ENCODE measurements at places on chromosomes 5 and 9. TPM values are rescaled to one million over a fixed set of nuclear protein-coding genes. Genes with fewer than 3 reads are reported as not detected.

JAKMIP2 gene
- total RNA-seq, result not detected

- no peak for DNase-seq
Observed at GRCh38 chr5:15222156-15222555, 277.8 kb upstream of the FBXL7 start.

GRCh38 chr9:33293782-33294181, 3.5 kb downstream of the NFX1 start:
- no peak for DNase-seq

GRCh38 chr9:108756746-108757490, 98.9 kb downstream of the ACTL7B start:
- DNase-seq, result no peak

DNA sequence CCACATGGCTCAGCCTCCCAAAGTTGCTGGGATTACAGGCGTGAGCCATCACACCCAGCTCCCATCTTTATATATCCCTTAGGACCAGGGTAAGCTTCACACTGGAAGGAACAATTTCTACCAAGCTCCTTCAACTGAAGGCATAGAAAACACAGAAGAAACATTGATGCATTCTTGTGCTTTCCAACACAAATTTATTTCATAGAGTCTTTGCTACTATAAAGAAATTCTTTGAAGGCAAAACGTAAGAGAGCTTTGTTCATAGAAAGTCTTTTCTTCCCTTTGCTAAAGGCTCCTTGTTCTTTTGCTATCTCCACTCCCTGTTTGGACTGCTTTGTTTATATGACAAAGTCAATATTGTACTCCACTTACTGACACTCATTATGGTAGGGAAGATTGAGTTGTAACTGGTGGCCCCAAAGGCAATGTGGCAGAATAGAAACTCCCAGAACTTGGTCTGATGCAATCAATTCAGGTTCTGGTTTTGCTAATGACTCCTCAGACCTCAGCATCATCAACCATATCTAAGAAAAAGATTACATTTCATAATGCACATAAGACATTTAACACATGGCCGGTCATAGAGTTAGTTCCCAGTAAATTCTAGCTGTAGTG, 97.4 kb upstream of the CLINT1 start:
- DNase-seq, result no peak

DNA sequence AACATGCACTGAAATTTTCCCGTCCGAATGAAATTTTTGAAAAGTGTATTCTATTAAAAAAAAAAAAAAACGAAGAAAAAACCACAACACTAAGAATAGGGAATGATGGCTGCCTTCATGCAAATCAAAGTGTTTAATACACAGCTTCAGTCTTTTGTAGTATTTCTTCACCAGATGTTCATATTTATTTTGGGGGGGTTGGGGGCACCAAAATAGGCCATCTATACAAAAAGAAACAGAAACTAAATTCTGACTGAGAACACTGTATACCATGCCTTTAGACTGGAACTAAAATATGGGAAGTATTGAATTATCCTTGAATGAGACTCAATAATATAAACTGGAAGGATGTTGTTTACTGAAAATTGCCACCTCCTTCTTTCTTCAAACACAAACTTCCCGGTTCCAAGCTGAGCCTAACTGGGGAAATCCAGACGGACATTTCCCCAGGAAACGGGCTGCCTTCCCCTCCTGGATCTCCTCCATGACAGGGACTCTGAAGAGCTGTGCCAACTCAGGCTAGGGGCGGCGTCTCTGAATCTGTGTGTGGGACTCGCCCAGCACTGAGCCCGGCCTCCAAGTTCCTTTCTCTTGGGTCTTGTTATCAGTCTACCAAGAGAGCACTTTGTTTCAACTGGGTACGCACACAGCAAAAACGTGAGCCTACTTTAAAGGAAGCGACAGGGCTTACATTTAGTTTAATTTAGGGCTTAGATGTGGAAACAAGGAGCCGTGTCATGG, 511.3 kb upstream of the ADAMTS16 start:
- no peak for DNase-seq
